ENCODE measurements at places on chromosomes 3 and 15.

GRCh38 chr3:33980252-33980651, 181.8 kb downstream of the PDCD6IP start:
- peak; percentile 44 for DNase-seq

- DNase-seq = no peak
Measured at GRCh38 chr15:74951006-74951405, 5.6 kb downstream of the RPP25 start.

GRCh38 chr3:11236588-11237461, 35.4 kb upstream of the ATG7 start:
- peak; percentile 82 for DNase-seq

- no peak for DNase-seq
Measured at GRCh38 chr3:192916371-192917027, 1.2 kb downstream of the MB21D2 start.

DNA sequence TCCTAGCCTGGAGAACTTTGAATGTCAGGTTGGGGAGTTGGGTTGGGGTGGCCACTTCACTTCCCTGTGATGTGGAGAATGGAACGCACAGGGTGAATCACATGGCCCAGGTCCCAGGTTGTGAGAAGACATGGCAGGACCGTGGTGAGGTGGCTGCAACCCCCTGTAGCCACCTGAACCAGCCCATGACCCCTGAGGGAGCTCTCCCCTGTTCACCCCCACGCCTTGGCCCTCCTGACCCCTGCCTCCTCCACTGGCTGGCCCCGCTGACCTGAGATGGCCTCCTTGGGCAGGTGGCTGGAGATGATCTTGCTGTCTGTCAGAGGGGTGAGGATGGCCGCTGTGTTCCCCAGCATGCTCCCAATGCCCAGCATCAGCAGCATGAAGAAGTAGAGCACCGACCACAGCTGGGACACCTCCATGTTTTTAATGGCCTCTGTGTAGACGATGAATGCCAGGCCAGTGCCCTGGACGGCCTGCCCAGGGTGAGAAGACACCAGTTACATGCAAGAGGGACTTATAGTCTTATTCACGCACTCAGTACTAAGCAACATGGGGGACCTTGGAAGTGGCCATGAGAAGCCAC, 31.0 kb downstream of the SLC6A20 start:
- no peak for DNase-seq

GRCh38 chr3:8608791-8609467, 35.7 kb downstream of the SSUH2 start:
- no peak for DNase-seq

DNA sequence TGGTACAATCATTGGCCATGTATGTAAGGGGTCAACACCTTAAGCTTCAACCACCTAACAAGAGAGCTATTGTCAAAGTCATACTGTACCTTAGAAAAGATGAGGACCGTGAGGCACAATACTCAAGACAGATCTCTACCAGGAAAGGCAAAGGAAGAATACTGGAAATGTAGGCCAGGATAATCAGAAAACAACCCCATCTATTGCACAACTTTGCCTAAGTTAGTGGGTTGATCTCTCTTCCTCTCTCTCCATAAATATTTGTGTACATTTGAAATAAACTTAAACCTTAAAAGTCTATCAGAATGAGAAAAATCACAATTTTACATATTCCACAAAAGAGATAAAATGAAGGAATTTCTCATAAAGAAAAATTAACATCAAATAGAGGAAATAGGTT, 556.9 kb downstream of the MECOM start:
- DNase-seq = no peak

DNA sequence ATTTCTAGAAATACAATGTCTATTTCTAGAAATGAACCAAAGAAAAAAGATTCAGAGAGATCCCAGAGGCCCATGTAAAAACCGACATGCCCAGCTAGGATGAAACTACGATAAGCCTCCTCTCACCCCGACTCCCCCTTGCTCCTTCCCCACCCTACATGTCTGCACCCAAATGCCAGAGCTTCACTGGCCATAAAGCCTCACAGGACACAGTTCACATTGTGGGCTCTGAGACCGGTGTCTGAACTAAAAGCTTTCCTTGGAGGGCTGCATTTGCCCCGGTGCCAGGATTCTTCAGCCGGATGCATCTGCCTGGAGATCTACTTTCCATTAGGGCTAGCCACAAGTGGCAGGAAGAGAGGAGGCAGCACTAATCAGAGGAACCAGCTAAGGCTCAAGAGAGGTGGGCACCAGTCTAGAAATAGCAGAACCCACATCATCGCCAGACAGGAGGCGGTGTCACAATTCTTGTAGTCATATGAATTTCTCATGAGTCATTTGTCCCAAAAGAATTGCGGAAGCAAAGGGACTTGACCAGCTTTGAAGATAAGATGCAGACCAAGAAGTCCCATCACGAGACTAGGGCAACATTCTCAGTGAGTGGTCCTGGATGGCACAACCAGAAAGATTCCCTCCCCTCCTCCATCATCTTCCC, 353.6 kb downstream of the NTRK3 start:
- no peak for DNase-seq

DNA sequence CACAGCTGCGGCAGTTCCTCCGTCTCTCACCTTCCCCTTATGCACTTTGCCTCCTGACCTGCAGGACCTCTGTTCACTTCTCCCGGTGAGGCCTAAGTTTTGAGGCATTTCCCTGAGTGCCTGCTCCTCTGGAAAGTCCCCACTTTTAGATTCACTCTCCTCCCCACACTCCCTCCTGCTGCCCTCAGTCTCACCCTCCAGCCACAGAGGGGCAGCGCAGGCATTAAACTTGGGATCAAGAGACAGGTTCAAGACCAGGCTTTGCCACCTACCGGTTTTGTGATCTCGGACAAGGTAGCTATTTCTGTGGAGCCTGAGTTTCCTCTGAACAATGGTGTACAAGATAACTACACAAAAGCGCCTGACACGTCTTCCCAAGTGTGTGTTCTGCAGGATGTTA, 19.4 kb downstream of the SLC6A11 start:
- no peak for DNase-seq

Data from HuH-7.5 (cell line).